ENCODE measurements at places on chromosomes 5 and 9. TPM values are rescaled to one million over a fixed set of nuclear protein-coding genes. Genes with fewer than 3 reads are reported as not detected.

DNA sequence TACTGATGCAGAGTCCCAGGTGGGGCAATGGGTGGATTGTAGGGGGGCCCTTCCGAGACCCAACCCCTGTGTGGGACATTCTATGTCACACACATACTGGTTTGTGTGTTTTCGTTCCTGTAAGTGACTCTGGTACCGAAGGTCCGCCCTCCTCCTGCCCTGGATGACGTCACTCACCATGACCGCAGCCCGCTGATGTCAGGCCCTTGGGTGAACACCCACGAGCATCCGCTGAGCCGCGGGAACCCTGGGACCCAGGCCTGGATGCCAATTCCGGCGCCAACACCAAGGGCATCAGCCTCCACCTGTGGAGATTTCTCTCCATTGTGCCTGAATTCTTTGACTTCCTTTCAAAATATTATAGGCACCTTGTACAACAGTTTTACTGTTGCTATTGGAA, 184.3 kb downstream of the MTRR start:
- DNase-seq, result peak; percentile 23
- H3K4me1 ChIP-seq, result no peaks in the 10 kb centered on the region
- no peaks in the 10 kb centered on the region for H3K36me3 ChIP-seq
- H3K4me3 ChIP-seq, result no peak overlapping the region
- no peaks in the 10 kb centered on the region for H3K27me3 ChIP-seq

The TMEM141 gene
- 40.1 TPM for total RNA-seq

- H3K27me3 ChIP-seq, result peaks cover 18% of the 10 kb centered on the region
- no peak for DNase-seq
- H3K4me3 ChIP-seq, result no peak overlapping the region
- no peaks in the 10 kb centered on the region for H3K4me1 ChIP-seq
- H3K36me3 ChIP-seq, result no peaks in the 10 kb centered on the region
- H3K27ac ChIP-seq, result no peak overlapping the region
Observed at GRCh38 chr5:61256474-61256873, 75.6 kb upstream of the ZSWIM6 start.

DNA sequence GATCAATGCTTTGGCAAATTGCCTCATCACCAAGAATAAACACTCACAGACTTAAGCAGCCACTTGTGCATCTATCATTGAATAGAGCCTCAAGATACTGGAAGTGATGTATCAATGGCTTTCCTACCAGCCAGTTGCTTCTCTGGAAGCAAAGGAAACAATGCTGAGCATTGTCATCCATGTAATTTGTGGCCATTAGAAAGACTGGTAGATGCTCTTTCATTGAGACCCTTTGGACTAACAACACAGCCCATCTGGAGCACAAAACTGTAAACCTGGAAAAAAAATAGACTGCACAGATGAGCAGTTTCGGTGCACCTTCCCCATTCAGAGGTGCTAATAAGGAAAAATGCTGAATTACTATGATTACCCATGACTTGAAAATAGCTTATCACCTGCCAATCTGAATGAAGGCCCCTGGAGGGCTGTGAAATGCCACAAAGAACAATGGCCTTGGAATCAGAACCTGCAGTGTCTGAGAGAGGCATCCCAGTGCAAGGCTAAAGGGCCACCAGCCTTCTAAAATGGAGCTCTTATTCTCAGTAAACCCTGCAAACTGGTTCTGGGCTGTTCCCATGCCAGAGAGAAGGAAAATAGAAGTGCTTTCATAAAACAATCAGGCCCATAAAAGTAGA, 127.5 kb downstream of the RFK start:
- H3K27me3 ChIP-seq, result no peaks in the 10 kb centered on the region
- no peaks in the 10 kb centered on the region for H3K36me3 ChIP-seq
- no peak overlapping the region for H3K27ac ChIP-seq
- H3K4me3 ChIP-seq, result no peak overlapping the region

DNA sequence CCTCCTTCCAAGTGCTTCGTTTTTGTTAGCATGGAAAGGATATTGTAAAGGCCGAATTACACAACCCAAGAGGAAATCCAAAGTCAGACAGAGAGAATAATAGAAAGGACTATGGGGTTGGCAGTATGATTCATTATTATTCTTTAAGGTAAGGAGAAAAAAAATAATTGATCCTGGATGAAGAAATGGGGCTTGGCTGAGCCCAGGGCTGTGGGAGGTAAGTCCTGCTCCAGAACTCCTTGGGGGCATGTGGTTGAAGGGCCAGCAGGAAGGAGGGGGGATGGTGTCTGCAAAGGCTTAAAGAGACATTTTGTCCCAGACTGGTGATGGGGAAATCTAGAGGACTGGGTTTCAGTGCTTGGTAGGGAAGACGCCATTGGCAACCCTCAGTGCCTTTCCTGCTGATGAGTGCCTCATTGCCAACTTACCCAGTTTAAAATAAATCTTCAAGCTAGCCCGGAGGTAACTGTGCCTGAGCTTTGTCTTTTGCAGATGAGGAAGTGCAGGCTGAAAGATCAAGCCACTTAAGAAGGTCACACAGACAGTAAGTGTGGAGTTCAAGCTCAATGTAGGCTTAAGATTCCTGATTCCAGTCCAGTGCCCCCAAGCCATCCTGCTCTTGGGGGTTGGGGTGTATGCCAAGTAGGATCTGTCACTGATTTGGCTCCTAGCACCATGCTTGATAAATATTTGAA, 30.2 kb downstream of the FOXI1 start:
- no peak for DNase-seq
- no peak overlapping the region for H3K4me3 ChIP-seq
- H3K36me3 ChIP-seq, result no peaks in the 10 kb centered on the region
- H3K27ac ChIP-seq, result no peak overlapping the region
- no peaks in the 10 kb centered on the region for H3K4me1 ChIP-seq
- peaks cover 21% of the 10 kb centered on the region for H3K27me3 ChIP-seq

DNA sequence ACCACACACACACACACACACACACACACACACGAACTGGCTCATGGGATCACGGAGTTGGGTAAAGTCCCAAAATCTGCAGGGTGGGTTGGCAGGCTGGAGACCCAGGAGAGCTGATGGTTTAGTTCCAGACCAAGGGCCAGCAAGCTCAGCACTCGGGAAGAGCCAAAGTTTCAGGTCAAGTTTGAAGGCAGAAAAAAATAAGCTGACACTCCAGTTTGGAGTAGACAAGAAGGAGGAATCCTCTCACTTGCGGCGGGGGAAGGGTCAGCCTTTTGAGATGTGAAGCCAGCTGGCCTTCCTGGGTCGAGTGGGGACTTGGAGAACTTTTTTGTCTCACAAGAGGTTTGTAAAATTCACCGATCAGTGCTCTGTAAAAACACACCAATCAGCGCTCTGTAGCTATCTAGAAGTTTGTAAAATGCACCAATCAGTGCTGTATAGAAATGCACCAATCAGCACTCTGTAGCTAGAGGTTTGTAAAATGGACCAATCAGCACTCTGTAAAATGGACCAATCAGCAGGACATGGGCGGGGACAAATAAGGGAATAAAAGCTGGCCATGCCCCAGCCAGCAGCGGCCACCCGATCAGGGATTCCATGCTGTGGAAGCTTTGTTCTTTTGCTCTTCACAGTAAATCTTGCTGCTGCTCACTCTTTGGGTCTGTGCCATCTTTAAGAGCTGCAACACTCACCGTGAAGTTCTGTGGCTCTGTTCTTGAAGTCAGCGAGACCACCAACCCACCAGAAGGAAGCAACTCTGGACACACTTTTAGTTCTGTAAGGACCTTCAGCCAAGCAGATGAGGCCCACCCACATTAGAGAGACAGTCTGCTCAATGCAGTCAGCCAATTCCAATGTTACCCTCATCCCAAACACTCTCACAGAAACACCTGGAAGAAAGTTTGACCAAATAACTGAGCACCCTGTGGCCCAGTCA, 37.8 kb upstream of the UNC5A start:
- H3K4me1 ChIP-seq, result no peaks in the 10 kb centered on the region
- no peak overlapping the region for H3K27ac ChIP-seq
- H3K36me3 ChIP-seq, result no peaks in the 10 kb centered on the region
- H3K27me3 ChIP-seq, result peaks cover 7% of the 10 kb centered on the region
- no peak for DNase-seq
- H3K4me3 ChIP-seq, result no peak overlapping the region

The ZBTB26 gene
- total RNA-seq, result 8.9 TPM

The GZMA gene
- total RNA-seq, result 87.6 TPM

DNA sequence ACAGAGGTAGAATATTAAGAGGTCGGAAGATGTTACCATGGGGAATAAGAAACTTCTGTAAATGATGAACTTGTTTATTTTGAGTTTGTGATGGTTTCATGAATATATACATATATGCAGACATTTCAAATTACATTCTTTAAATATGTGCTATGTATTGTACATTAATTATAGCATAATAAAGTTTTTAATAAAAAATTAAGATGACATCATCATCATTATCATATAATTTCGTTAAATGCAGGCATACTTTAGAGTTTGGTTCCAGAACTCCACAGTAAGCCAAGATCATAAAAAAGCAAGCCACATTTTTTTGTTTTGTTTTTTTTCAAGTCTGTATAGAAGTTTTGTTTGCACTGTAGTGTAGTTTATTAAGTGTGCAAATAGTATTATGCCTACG, 1403.5 kb downstream of the EFNA5 start:
- H3K27ac ChIP-seq, result no peak overlapping the region
- no peak overlapping the region for H3K4me3 ChIP-seq
- H3K27me3 ChIP-seq, result no peaks in the 10 kb centered on the region

DNA sequence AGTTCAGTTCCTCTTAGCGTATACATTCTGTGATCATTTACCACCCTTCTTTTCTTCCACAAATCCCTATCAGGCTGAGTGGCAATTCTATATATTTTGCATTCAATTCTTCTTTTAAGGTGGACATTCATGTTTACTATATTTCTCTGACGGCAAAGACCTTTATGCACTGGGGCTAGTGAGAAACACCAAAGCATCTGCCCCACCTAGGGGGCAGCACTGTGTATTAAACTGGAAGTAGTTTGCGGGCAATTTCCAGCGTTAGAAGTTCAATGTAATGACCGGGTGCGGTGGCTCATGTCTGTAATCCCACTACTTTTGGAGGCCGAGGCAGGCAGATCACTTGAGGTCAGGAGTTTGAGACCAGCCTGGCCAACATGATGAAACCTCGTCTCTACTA, 27.9 kb upstream of the FBXL7 start:
- H3K27ac ChIP-seq, result no peak overlapping the region
- H3K4me3 ChIP-seq, result no peak overlapping the region
- H3K36me3 ChIP-seq, result no peaks in the 10 kb centered on the region

The ADAMTSL2 gene
- not detected for total RNA-seq

GRCh38 chr9:4106760-4107143, 193.1 kb downstream of the GLIS3 start:
- no peak for DNase-seq
- no peaks in the 10 kb centered on the region for H3K4me1 ChIP-seq
- H3K27ac ChIP-seq, result no peak overlapping the region
- H3K36me3 ChIP-seq, result no peaks in the 10 kb centered on the region

The TNFSF8 gene
- total RNA-seq, result 148 TPM

The GARIN3 gene
- total RNA-seq, result 0.19 TPM

GRCh38 chr9:81537964-81538363, 151.4 kb downstream of the TLE1 start:
- no peak overlapping the region for H3K27ac ChIP-seq
- no peak for DNase-seq
- no peaks in the 10 kb centered on the region for H3K4me1 ChIP-seq
- no peak overlapping the region for H3K4me3 ChIP-seq
- H3K27me3 ChIP-seq, result no peaks in the 10 kb centered on the region

DNA sequence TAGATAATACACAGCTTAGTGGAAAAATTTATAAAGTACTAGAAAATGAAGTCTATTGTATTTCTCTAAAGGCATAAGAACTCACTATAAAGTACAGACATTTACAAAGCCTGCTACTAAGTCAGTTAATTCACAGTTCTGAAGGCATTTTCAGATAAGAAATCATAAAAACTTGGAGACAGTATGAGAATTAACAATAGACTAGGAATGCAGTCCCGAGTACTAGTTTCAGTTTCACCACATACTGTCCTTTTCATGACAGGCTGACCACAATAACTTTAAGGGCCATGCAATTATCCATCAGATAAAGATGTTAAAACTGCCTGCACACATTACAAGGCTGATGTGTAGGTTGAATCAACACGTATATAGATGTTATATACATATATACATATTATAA, 362.6 kb upstream of the SMC2 start:
- H3K27ac ChIP-seq, result no peak overlapping the region
- DNase-seq, result no peak
- H3K36me3 ChIP-seq, result no peaks in the 10 kb centered on the region
- no peaks in the 10 kb centered on the region for H3K4me1 ChIP-seq
- no peaks in the 10 kb centered on the region for H3K27me3 ChIP-seq

- H3K4me3 ChIP-seq, result no peak overlapping the region
- H3K36me3 ChIP-seq, result no peaks in the 10 kb centered on the region
- no peaks in the 10 kb centered on the region for H3K27me3 ChIP-seq
- no peak for DNase-seq
- no peak overlapping the region for H3K27ac ChIP-seq
- H3K4me1 ChIP-seq, result no peaks in the 10 kb centered on the region
Observed at GRCh38 chr5:128842241-128842640, 123.0 kb upstream of the SLC27A6 start.

GRCh38 chr5:9716838-9717281, 86.7 kb upstream of the TAS2R1 start:
- H3K4me1 ChIP-seq, result no peaks in the 10 kb centered on the region
- no peaks in the 10 kb centered on the region for H3K27me3 ChIP-seq
- H3K27ac ChIP-seq, result no peak overlapping the region
- no peak for DNase-seq
- no peaks in the 10 kb centered on the region for H3K36me3 ChIP-seq

The PLAC8L1 gene
- 0.57 TPM for total RNA-seq

The BNIP1 gene
- 26.5 TPM for total RNA-seq

DNA sequence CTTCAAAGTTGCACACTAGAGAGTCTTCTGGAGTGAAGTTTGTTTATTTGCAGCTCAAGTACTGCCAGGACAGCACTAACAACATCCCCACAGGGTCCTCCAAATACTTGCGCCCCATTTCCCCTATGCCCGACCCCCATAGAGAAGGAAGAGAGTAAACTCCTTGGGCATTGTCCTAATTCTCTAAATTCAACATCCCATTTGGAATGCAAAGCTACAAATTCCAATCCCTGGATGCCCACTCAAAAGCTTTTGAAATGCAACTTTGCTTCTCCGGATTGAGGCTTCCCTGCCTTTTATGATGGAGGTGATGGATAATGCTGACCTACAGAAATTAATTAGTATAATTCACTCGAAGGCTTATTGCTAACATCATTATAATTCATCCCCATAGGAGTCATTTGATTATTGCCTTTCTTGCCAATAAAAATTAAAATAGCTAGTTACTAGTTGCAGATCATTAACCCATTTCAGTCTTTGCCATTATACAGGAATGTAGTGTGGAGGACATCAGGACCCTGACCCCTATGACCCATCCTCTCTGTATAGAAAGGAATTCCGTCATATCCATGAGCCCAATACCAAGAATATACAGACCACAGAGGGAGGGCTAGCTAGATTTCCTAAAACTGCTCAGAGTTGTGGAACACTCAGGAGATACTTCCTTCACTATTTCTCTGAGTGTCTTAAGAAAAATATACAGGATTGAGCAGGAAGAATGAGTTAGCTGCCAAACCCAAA, 277.6 kb downstream of the ZNF608 start:
- H3K4me3 ChIP-seq, result no peak overlapping the region
- H3K27ac ChIP-seq, result no peak overlapping the region
- no peaks in the 10 kb centered on the region for H3K27me3 ChIP-seq
- no peak for DNase-seq

The PCDHGA11 gene
- 0.31 TPM for total RNA-seq

The CEL gene
- 2.0 TPM for total RNA-seq
